Adrenal gland (tissue), 19 donors: ENCODE measurements at places on chromosomes 2 and 18.

DNA sequence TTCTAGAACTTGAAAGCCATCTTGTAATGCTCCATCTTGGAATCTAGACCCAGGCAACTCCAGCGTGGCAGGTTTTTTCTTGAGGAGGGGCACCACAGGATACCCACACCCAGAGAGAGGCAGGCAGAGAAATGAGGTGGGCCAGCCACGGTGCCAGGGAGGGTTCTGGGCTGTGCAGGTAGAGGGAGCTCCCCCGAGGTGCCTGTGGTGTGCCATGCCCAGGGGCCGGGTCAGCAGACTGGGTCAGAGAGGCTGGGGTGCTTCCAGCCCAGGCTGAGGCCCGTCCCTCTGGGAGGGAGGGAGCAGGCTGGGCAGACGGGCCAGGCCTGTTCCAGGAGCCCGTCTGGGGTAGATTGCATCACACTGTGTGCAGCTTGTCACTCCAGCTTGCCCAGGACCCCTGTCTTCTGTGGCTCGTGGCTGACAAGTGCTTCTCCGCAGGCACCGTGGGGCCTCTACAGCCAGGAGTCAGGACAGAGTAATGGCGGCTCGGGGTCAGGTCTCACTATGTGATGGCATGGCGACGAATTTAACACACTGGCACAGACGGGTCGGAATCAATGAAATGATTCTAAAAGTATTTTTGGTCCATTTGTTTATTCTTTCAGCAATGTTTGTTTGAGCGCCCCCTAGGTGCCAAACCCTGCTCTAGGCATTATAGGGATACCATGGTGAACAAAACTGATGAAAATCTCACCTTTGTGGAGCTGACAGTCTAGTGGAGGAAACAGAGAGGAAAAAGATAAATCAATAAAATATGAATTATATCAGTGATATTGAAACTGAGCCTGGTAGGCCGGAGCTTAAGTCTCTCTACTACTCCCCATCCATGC lies 144.0 kb downstream of the ACOXL start:
- no peak for DNase-seq

DNA sequence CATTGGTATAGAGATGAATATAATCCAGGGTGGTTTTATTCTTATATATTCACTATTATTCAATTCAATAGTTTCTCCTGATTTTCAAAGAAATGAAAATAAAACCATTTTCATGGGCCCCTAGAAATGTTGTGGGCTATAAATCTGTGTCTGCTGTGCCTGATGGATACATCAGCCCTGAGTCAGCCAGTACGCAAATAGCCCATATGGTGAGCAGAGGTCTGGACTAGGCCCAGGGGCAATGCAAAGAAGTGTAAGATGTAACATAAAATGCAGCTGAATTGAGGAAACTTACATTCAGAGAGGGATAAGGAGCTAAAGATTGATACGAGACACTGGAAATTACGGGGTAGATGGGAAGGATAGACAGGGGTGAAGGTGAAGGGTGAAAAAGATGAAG lies 122.5 kb downstream of the MAIP1 start:
- no peak for DNase-seq

GRCh38 chr18:69845593-69846506 lies 101.8 kb downstream of the CD226 start:
- no peak for DNase-seq

DNA sequence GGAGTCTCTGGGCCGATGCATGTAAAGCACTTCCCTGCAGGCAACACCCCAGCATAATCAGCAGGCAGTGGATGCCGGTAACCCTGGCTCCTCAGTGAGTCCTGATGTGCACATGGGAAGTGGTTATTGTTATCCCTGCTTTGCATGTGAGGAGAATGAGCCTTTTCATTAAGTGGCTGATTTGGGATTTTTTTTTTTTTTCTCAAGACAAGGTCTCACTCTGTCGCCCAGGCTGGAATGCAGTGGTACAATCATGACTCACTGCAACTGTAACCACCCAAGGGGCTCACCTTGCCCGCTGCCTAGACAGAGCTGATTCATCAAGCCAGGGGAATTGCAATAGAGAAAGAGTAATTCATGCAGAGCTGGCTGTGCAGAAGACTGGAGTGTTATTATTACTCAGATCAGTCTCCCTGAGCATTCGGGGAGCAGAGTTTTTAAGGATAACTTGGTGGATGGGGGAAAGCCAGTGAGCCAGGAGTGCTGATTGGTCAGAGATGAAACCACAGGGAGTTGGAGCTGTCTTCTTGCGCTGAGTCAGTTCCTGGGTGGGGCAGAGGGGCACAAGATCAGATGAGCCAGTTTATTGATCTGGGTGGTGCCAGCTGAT lies 95.4 kb downstream of the SOCS6 start:
- peak; percentile 23 for DNase-seq

- no peak for DNase-seq
Observed at GRCh38 chr2:202114291-202114690, 41.2 kb downstream of the KIAA2012 start.

GRCh38 chr18:63570721-63571120 lies 16.4 kb upstream of the SERPINB13 start:
- DNase-seq, result no peak

GRCh38 chr2:200378652-200379290 lies 72.3 kb downstream of the SPATS2L start:
- no peak for DNase-seq

DNA sequence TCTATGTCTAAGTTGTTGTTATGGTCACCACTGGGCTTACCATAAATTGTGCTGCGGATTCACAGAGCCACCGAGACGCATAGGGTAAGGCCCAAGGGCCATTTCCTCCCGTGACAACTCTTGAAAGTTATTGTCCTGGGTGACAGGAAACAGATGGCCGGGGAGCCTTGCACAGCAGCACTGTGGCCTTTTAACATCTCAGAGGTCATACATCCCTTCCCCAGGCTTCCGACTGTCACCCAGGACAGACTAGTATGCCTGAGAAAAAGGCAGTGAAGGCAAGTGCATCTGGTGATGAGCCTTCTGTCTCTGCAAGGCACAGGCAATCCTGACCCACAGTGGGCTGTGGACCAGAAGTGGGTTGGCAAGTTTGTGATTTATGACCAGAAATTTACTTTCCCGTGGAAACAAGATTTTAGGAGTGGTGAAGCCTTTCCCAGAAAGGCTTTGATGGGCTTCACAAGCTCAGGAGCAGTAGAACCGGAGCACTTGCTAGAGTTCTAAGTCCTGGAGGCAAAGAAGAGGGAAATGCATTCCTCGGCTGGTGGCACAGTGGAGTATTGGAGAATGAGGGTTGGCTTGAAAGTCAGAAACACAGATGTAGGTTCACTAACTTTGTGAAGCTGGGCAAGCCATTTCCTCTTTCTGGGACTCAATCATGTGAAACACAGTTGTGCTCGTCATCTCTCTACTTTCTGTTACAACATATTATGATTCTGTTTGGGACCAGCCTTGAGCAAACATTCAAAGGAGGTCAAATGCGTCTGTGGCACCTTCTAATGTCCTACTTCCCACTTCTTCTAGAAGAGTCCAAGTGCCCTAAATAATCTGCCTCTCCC lies 2.0 kb upstream of the CAPN14 start:
- DNase-seq, result no peak

DNA sequence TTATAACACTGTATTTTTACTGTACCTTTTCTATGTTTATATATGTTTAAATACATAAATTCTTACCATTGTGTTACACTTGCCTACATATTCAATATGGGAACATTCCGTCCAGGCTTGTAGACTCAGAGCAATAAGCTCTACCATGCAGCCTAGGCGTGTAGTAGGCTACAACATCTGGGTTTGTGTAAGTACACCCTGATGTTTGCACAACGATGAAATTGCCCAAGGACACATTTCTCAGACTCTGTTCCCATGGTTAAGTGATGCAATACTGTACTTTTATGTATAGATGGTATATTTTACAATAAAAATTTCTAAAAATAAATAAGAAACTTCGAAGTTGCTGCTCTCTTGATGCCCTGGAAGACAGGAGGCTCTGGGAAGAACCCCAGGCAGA lies 38.4 kb downstream of the YPEL5 start:
- DNase-seq, result no peak

DNA sequence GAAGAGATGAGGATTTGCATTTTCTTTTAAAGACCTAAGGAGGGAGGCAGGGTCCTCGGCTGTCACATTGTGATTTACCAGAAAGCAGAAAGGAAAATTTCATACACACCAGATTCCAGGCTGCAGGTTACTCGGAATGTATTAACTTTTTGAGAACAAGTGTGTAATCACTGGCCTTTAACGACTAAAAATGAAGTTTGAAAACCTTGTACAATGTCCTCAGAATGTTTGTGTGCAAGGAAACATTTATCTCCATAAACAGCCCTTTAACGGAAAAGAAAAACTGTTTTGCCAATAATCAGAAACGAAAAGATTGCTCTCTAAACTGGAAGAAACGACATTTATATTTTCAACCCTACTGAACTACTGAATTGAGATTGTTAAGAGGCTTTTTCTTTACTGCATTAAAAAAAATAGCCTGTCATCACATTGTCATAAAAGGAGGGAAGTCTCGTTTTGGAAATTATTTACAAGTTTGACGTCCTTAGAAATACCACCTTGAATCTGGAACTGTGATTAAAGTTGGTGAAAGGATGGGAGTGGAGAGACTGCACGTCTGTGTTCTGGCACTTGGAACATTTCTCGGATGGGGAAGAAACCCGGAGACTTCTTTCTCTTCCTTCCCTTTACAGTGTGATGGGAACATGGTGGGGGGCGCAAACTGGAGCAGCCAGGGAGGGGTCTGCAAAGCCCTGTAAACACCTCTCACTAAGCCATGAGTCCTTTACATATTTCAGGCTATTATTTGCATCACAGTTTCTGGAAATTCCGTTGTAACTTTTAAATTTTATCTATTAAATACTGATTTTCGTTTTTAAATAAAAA lies 134.1 kb upstream of the SIX3 start:
- no peak for DNase-seq

GRCh38 chr2:75892490-75892889 lies 181.8 kb upstream of the GCFC2 start:
- DNase-seq, result no peak

DNA sequence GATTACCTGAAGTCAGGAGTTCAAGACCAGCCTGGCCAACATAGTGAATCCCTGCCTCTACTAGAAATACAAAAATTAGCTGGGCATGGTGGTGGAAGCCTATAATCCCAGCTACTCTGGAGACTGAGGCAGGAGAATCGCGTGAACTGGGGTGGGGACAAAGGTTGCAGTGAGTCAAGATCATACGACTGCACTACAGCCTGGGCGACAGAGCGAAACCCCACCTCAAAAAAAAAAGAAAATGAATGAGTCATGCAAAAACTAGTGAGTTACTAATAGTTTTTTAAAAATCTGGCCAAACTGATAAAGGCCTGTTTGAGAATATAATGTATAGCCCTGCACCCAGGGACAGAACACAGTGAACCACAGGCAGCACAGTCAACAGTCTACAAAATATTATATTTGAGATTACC lies 17.5 kb downstream of the AFG3L2 start:
- no peak for DNase-seq

DNA sequence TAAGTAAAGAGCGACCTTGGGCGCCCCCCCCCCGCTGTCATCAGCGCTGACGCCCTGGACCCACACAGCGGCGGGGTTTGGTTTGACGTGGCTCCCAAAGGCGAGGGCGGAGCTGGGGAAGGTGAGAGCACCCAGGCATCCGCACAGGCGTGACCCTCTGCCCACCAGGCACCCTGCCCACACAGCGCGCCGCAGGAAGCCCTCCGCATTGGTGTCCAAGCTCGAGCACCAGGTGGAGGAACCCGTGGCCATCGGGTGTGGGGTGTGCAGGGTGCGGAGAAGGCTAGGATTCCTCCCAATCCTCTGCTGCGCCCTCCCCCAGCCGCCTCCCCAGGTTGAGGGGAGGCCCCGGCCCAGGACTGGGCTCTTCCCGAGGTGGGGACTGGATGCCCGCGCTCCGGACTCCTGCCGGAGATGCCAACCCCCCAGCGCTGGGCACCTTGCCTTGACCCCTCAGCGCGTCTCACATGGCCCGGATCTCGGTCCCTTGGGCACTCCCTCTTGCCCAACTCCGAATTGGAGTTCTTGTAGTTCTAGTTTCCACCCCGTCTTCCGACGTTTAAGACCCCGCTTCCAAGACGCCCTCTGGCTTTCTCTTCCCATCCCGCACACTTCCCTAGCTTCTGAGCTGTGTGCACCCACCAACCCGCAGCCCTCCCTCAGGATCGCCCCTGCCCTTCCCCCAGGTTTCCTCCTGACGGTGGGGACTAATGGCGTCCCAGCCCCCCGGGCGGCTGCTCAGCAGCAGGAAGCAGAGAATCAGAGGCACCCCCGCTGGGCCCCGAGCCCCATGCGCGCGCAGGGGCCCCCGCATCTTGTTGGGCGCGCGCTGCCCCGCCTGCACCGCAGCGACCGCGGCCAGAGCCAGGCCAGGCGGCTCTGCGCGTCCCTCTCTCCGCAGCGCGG lies 25.9 kb upstream of the RESP18 start:
- DNase-seq, result no peak

DNA sequence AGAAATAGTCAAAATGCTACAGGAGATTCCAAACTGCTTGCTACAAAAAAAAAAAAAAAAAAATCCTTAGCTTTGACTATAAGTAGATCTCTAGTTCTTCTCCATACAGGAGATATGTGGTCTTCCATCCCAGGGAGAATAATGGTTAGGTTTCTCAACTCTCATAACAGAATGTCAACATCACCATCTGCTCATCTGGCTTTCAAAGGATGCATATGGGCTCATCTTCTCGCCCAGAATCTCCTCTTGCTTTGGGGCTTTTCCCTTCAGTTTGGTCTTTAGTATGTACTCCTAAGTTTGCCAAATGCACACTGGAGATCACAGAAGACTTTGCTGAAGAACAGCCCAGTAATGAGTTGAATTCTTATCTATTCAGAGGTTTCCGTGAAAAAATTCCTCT lies 240.7 kb downstream of the NRXN1 start:
- no peak for DNase-seq

GRCh38 chr2:217192366-217192765 lies 332.5 kb upstream of the TNP1 start:
- DNase-seq, result no peak

DNA sequence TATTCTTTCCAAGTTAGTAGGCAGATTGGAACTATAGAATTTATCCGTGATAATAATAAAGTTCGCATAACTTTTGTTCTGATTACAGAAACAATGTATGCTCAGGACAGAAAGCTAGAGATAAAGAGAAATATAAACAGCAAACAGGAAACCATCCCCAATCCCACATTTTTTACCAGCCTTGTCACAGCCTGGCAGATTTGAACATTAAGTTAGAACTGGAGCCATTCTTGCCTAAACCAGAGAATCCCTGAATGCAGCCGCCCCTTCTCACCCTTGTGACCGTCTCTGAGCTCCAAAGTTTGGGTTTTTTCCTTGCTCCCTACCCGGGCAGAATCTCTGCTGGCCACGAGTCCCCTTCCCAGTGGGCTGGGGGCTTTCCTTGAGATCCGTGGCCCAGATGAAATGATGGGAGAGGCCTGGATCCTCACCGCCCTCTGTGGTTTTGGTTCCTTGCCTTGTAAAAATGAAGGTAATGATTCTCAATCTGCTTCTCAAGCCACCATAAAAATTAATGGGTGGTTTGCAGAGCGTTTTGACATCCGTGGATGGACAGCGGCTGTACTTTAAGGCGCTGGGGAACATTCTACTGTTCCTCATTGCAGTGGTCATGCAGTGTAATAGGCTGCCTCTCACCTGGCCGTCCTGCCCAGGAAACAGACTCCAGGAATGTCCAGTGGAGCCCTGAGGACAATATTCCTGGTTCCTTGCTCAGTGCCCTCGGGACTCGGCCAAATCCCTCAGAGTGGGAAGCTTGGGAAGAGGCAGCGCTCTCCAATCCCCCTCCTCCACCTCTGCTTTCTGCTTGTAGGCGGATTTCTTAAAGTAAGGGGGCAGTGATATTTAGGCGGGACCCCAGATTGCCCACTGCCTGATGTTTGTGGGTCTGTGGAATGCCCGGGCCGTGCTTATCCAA lies 1.6 kb downstream of the SH3BP4 start:
- DNase-seq, result no peak

GRCh38 chr2:239800785-239801386 lies 224.3 kb downstream of the NDUFA10 start:
- no peak for DNase-seq

GRCh38 chr18:13726972-13727331 lies 479 bp downstream of the RNMT start:
- DNase-seq, result peak; percentile 76
